ENCODE measurements at places on chromosomes 12 and 14. TPM values are rescaled to one million over a fixed set of nuclear protein-coding genes. Genes with fewer than 3 reads are reported as not detected.

Gene RNASE3
- not detected for total RNA-seq

Gene KLRB1
- total RNA-seq: not detected

Gene VDR
- 30.5 TPM for total RNA-seq

Gene CCDC177
- total RNA-seq: not detected

Gene CCDC196
- not detected for total RNA-seq

Gene IL26
- total RNA-seq: not detected

Gene CD4
- not detected for total RNA-seq

Gene NDUFA12
- total RNA-seq: 122 TPM

Gene HOXC5
- 1.1 TPM for total RNA-seq

Gene KLRC3
- total RNA-seq: not detected

Gene FAM181A
- not detected for total RNA-seq

Gene DAO
- total RNA-seq: not detected

Gene MUCL1
- not detected for total RNA-seq

Gene SLCO1B1
- not detected for total RNA-seq

Gene POTEG
- total RNA-seq: not detected

Gene LMO3
- total RNA-seq: not detected

Gene BDKRB1
- 5.5 TPM for total RNA-seq

Gene SERPINA6
- total RNA-seq: not detected

Gene SCARB1
- total RNA-seq: 3.2 TPM

Gene AQP2
- total RNA-seq: not detected

Gene KRT85
- total RNA-seq: not detected

Gene IL23A
- not detected for total RNA-seq

Gene PPP4R3A
- 36.8 TPM for total RNA-seq

Gene CDKN1B
- total RNA-seq: 27.9 TPM

Gene HNF1A
- not detected for total RNA-seq

Gene PRB2
- not detected for total RNA-seq

Gene TAS2R8
- total RNA-seq: not detected

Gene SERPINA9
- not detected for total RNA-seq

Gene RDH16
- not detected for total RNA-seq
